Lung microvascular endothelial cell (primary cell): ENCODE measurements at places on chromosomes 1 and 21.

- DNase-seq, result no peak
These were observed 188.9 kb downstream of the RRAGC start for GRCh38 chr1:38670544-38671122.

- DNase-seq, result no peak
These were observed 52.9 kb downstream of the ACBD3 start for GRCh38 chr1:226133504-226134123.

GRCh38 chr1:159958719-159959380 is 4.8 kb upstream of the SLAMF9 start:
- DNase-seq, result no peak

DNA sequence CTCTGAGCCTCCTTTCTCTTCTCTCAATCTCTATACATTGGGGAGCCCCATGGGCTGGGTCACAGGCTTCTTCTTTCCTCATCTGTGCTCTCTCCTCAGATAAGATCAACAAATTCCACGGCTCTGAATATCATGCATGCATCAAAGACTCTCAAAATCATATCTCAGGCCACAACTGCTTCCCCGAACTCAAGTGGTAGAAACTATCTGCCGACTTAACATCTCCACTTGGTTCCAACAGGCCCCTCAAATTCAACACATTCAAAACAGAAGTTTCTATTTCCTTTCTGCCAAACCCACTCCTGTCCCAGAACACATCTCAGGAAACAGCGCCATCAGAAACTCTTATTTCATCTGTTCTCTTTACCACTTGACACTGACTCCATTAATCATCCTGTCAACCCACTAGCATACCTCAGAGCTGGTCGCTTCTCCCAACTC is 16.7 kb downstream of the DDX59 start:
- no peak for DNase-seq

DNA sequence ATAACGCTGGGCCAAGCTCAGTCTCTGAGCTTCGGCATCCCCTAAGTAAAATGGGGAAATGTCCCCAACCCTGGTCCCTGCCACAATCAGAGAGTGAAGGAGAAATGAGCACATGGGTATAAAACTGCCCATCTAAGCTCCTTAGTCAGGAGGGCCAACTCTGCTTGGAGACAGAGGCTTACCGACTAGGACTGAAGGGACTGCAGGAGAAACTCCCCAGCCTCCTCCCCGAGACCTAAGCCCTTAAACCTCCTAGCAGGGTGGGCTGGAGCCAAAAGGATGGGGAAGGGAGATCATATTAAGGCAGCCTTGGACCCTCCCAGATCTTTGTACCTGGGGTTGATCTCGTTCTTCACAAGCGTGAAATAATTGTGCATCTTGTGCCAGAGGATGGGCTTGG is 5.5 kb downstream of the ETNK2 start:
- DNase-seq, result no peak

GRCh38 chr21:42429856-42430255 is 26.2 kb downstream of the UBASH3A start:
- DNase-seq, result peak; percentile 31

DNA sequence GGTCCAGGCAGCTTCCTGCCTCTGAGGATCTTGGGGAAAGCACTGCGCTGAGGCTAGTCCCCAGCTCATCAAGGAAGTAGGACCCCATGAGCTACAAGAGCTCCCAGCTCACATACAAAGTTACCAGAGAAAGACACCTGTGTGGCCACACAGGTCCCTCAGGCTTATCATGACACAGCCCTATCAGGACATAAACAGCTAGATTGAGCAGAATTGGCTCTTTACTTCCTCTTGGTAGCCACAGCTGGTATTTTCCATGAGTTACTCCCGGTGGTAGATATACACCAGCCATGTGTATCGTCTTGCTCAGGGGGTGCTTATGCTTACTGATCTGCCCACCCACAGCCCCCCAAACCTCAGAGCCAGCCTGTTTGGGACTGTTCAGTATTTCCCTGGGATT is 1.2 kb downstream of the LENEP start:
- DNase-seq, result no peak

DNA sequence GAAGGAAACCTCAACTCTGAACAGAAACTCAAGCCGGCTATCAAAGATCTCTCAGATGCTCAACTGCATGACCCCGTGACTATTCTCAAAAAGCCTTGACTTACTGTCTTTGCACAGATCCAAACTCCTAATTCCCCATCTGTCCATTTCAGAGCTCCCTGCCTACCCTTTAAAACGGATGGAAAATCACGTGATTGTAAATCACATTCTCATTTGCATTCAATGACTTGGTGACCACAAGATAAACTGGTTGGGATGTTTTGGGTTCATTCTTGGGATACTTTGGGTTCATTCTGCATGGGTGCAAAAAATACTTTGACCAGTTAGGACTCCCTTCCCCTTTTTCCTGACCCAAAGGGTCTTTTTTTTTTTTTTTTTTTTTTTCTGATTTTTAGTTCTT is 41.3 kb upstream of the RUNX1 start:
- no peak for DNase-seq

- no peak for DNase-seq
These were observed 342.1 kb downstream of the DSCAM start for GRCh38 chr21:40504825-40505224.

- DNase-seq, result no peak
These were observed 2.2 kb downstream of the AVPR1B start for GRCh38 chr1:206114692-206115640.

GRCh38 chr1:3338725-3339070 is 115.8 kb upstream of the ARHGEF16 start:
- DNase-seq, result no peak

- DNase-seq, result no peak
These were observed 13.5 kb upstream of the TINAGL1 start for GRCh38 chr1:31562707-31563360.

- peak; percentile 15 for DNase-seq
These were observed 39.5 kb upstream of the UBE2U start for GRCh38 chr1:64163970-64164369.

DNA sequence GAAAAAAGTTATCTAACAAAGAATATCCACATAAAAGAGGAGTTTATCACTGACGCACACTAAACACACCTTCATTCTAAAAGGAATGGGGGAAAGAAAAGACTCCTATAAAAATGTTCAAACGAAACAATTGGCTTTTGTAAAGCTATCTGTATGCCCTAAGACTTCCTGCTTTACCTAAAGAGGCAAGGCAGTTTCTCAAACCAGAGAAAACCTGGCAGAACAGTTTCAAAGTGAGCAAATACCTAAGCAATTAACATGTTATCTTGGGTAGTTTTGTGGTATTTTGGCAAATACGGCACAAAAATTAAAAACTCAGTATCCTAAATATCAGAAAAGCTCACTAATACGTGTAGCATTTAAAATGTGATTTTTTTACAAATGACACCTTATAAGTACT is 1.9 kb downstream of the PUM1 start:
- DNase-seq, result peak; percentile 14

DNA sequence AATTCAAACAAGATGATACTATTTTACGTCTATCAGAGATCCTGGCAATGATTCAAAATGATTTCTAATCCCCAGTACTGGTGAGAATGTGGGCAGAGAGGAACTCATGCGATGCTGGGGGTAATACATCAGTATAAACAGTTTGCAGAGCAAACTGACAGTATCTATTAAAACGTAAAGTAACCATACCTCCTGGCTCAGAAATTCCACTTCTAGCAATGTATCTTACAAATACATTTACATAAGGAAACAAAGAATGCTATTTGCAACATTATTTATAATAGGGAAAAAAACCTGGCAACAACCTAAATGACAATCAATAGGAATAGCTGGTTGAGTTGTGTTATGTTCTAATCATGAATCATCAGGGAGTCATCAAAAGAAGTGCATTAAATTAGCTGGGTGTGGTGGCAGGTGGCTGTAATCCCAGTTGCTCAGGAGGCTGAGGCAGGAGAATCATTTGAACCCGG is 15.9 kb downstream of the RCAN1 start:
- peak; percentile 28 for DNase-seq

DNA sequence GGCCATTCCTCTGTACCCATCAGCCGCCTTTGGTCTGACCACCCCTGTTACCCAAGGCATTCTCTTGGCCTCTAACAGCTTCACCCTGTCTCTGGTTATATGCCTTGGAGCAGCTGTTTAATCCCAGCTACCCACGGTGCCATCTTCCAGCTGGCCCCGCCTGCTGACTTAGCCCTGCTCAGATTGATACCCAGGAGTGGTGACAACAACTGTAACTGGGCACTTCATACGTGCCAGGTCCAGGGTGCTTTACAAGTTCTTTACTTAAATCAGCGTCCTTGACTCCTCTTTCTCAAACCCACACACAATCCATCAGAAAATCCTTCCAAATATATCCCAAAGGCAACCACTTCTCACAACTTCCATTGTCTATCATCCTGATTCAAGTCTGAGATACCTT is 37.2 kb upstream of the HMGB4 start:
- no peak for DNase-seq

GRCh38 chr1:5975133-5975880 is 16.9 kb downstream of the NPHP4 start:
- DNase-seq, result peak; percentile 84

GRCh38 chr1:221527302-221527701 is 214.6 kb downstream of the DUSP10 start:
- no peak for DNase-seq

DNA sequence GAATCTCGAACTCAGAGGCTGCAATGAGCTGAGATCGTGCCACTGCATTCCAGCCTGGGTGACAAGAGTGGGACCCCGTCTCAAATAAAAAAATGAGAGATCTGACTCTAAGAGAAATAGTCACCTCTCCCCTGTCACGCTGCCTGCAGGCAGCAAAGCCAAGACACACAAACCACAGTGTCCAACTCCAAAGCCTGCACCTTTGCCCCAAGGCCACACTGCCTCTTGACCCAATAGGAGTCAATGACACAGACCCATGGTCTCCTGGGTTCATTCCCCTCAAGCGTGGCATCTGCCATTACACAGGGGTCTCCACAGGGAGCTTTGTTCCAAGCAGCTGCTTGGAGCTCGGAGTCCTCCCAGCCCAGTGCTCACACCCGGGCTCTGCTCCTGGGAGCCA is 46.3 kb downstream of the SLC9A1 start:
- no peak for DNase-seq

GRCh38 chr1:47431534-47431933 is 6.3 kb upstream of the FOXD2 start:
- peak; percentile 22 for DNase-seq

DNA sequence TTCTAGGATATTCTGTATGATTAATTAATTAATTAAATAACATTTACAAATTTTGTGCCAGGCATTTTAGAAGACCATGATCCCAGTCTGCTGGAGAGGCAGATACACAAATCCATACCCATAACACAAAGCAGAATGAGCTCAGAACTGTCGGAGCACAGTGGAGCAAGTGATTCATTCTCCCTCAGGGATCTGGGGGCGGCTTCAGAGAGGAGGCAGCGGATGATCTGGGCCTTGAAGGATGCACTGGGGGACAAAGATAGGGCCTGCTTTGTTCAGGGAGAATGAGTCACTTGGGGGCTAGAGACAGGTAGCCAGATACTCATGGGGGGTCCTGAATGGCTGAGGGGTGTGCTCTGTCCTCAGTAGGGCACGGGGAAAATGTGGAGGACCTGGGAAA is 50.9 kb upstream of the TRABD2B start:
- no peak for DNase-seq

GRCh38 chr1:7705908-7706216 is 65.2 kb upstream of the VAMP3 start:
- no peak for DNase-seq

- peak; percentile 54 for DNase-seq
These were observed 174.4 kb upstream of the HMCN1 start for GRCh38 chr1:185559684-185560331.

GRCh38 chr1:156463874-156464273 is 36.7 kb downstream of the MEF2D start:
- DNase-seq, result no peak

GRCh38 chr1:212683357-212683722 is 16.3 kb downstream of the BATF3 start:
- no peak for DNase-seq

GRCh38 chr1:230808281-230808872 is 59.9 kb downstream of the C1orf198 start:
- no peak for DNase-seq

- DNase-seq, result peak; percentile 36
These were observed 1.1 kb upstream of the POU3F1 start for GRCh38 chr1:38047603-38048141.

DNA sequence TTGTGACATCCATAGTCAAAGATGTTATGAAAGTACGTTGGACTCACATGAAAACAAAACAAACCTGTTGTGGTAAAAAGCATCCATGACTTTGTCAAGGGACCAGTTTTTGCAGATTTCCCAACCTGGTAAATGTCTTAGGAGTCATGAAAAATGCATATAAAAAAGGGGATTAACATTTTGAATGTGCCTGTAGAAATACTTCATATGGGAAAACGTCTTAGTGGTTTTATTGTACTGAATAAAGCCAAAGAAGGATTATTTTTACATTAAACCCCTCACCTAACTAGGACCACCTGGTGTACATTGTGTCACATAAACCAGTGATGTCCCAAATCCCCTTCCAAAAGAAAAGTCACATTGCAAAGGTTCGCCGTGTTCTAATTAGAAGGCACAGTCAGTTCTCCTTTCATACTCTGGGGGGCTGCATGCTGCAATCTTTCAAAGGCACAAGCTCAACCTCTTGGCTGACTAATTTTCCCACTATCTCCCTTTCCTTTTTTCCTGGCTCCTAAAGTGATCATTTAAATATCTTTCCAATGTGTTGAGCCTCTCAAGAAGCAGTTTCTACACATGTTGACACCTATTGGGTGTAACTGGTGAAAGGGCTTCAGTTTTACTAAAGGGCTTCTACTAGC is 119.8 kb upstream of the SPAG17 start:
- no peak for DNase-seq

- DNase-seq, result no peak
These were observed 1.3 kb upstream of the EFNA4 start for GRCh38 chr1:155062151-155062686.

DNA sequence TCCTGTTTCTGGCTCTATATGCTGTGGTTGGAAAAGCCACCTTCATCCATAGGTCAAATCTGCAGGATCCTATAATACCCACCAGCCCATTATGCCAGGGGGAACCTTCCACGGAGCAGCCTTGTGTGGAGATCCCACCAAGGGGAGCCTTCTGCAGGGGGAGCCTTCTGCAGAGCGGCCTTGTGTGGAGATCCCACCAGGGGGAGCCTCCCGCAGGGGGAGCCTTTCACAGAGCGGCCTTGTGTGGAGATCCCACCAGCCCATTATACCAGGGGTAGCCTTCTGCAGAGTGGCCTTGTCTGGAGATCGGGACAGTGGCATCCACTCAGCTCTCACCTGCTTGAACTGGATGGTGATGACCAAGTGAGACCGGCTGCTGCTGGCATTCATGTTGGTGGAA is 85.3 kb downstream of the SCCPDH start:
- DNase-seq, result no peak

DNA sequence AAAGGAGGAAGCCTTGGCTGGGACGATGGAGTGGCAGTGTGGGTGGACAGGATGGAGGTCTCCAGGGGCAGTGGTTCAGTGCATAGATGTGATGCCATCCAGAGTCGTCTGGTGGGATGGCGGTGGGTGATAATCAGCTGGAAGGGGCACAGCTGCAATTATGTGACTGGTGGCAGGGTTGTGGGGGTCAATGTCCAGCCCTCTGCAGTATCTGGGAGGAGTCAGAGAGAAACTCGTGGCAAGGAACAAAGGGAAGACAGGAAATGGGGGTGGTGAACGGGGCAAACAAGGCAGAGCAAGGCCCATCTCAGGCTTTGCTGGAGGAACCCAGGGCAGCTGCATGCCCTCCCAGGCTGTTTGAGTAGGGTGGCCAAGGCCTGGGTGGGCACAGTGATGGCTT is 118.3 kb upstream of the USP24 start:
- DNase-seq, result no peak
